Melanocyte of skin (primary cell): ENCODE measurements at places on chromosomes 6 and 20. TPM values are rescaled to one million over a fixed set of nuclear protein-coding genes. Genes with fewer than 3 reads are reported as not detected.

MYCT1 gene
- total RNA-seq: not detected in 2 replicates

SLC17A9 gene
- total RNA-seq: 1.7 and 4.0 TPM in 2 replicates

SPEF1 gene
- under 0.01 TPM in 1 of 2 replicates, not detected in the other for total RNA-seq

IFNGR1 gene
- 42.3 and 54.6 TPM in 2 replicates for total RNA-seq

SLC35A1 gene
- total RNA-seq: 18.6 and 22.4 TPM in 2 replicates

RIPPLY2 gene
- not detected in 2 replicates for total RNA-seq

CAGE1 gene
- total RNA-seq: not detected in 2 replicates

ABRACL gene
- total RNA-seq: 59.5 and 74.1 TPM in 2 replicates

E2F1 gene
- 9.8 and 11.4 TPM in 2 replicates for total RNA-seq

DEFB132 gene
- not detected in 2 replicates for total RNA-seq

OXT gene
- total RNA-seq: not detected in 2 replicates

ADGRF5 gene
- 0.15 TPM in 1 of 2 replicates, not detected in the other for total RNA-seq

BCLAF1 gene
- 114 and 150 TPM in 2 replicates for total RNA-seq

HSPA12B gene
- total RNA-seq: under 0.01 TPM in 2 replicates

ITPA gene
- 23.7 and 47.6 TPM in 2 replicates for total RNA-seq

PACRG gene
- not detected in 2 replicates for total RNA-seq

PPP1R3D gene
- total RNA-seq: 11.6 and 15.3 TPM in 2 replicates

GFOD1 gene
- total RNA-seq: 6.3 and 8.5 TPM in 2 replicates

PGC gene
- not detected in 2 replicates for total RNA-seq

THBS2 gene
- 171 and 175 TPM in 2 replicates for total RNA-seq

RCAN2 gene
- total RNA-seq: 0.73 TPM in 1 of 2 replicates, not detected in the other

RSPO3 gene
- 0.67 TPM in 1 of 2 replicates, not detected in the other for total RNA-seq

WFDC9 gene
- total RNA-seq: not detected in 2 replicates

IRF4 gene
- 182 and 186 TPM in 2 replicates for total RNA-seq

MICA gene
- total RNA-seq: 46.2 and 52.0 TPM in 2 replicates

HFE gene
- total RNA-seq: 14.0 and 22.1 TPM in 2 replicates

TCF21 gene
- 0.36 TPM in 1 of 2 replicates, not detected in the other for total RNA-seq

FOXS1 gene
- total RNA-seq: not detected in 2 replicates

PMEPA1 gene
- total RNA-seq: 1.3 and 2.2 TPM in 2 replicates

RFX6 gene
- not detected in 2 replicates for total RNA-seq

SSTR4 gene
- not detected in 2 replicates for total RNA-seq

SLPI gene
- total RNA-seq: not detected in 2 replicates

HLA-DPA1 gene
- total RNA-seq: 39.2 and 59.2 TPM in 2 replicates

TINAG gene
- not detected in 2 replicates for total RNA-seq

SIRPD gene
- not detected in 2 replicates for total RNA-seq
